AG04450 (cell line): ENCODE measurements at places on chromosomes 12 and 14.

DNA sequence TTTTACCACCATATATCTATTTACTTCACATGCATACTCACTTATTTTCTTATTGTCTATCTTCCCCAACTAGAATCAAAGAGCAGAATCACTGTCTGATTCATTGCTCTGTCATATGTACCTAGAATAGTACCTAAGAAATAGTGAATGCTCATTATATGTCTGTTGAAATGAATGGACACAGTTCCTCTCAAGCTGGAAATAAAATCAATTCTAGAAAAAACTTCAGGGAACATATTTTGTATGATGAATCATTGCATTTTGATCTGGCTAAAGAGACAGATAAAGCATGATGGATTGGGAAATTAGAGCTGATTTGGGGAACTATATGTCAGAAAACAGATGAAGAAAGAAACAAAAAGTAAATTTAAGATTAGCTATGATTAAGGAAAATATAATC is 623.3 kb downstream of the C12orf50 start:
- DNase-seq: no peak

GRCh38 chr12:108770269-108770829 is 39.0 kb upstream of the CORO1C start:
- DNase-seq: no peak

DNA sequence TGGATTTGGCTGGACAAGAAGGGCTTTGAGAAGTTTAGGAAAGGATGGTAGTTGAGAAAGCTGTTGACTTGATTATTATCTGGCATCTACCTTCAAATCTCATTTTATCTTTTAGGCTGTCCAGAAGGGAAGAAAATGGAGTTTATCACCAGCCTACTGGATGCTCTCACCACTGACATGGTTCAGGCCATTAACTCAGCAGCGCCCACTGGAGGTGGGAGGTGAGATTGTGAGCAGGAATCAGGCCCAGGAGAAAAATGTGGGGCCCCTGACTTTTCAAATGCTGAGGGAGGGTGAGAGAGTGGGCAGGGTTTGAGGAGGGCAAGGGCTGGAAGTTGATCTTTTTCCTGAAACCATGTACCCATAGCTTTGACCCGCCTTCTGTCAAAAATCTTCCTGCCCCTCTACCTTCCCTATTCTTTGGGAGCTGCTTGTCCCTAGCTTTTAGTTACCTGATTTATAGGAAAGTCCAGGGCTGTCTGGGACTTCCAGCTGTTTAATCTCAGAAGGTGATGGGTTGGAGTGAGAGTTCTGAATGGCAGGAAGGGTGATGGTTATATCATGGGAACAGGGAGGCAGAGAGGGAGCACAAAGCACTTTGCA is 134.2 kb downstream of the SMOC1 start:
- no peak for DNase-seq

- no peak for DNase-seq
These were observed 141.1 kb downstream of the ALG10 start for GRCh38 chr12:34163443-34163842.

DNA sequence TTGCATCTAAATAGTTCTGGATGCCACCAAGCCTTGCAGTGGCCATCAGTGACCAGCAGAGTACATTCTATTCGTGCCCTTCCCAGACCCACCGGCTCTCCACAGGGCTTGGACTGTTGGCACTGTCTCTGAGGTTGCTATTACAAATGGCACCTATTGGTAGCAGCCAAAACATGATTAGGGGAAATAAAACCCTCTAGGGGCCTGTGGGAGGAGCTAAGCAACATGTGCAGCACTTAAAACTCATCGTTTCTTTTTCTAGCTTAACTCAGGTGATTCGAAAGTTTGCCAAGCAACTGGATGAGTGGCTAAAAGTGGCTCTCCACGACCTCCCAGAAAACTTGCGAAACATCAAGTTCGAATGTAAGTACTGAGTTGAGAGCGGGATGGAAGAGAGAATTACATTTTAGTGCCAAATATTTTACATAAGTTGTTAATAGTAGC is 65.4 kb upstream of the RIC8B start:
- DNase-seq: no peak

DNA sequence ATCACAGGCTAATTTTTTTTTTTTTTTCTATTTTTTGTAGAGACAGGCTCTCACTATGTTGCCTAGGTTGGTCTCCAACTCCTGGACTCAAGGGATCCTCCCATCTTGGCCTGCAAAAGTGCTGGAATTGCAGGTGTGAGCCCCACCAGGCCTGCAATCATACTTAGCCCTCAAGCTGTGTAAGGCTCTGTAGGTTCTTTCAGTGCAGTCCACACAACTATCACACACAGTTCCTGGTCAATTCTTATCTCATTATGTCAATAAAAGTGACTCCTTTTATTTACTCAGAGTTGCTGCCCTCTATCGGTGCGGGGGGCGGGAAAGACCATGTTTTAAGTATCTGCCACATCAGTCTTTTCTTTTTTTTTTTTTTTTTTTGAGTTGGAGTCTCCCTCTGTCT is 29.0 kb downstream of the SLC2A3 start:
- no peak for DNase-seq

DNA sequence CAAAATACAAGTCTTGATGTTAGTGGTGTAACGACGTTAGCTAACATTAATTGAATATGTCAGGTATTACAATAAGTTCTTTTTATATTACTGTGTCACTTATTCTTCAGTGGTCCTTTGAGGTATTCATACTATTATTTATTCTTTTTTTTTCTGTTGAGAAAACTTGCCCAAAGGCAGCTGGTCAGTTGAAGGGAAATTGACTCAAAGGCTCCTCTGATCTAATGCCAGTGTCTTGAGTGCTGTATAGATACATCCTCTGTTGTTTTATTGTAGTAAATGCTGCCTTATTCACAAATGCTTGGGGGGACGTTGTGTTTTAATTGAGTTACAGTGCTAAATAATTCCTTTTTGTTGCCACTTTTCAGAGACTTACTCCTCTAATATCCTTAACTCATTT is 23.0 kb downstream of the SCYL2 start:
- no peak for DNase-seq

DNA sequence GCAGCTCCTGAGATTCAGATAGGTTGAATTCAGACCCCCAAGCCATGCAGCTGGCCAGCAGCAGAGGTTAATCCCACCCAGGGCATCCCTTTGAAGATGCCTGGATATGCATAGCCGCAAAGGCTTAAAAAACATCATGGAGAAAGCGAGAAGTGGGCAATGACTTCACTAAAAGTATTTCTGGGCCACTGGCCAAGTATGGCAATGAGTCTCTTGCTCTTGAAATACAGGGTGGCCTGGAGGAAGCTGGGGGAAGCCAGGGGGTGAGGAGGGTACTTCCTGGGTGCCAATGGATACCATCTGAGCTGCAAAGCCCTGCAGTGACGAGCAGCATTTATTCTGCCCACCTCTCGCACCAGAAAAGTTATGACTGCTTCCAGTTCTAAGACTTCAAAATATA is 539.3 kb upstream of the TBX3 start:
- DNase-seq: peak; percentile 42

DNA sequence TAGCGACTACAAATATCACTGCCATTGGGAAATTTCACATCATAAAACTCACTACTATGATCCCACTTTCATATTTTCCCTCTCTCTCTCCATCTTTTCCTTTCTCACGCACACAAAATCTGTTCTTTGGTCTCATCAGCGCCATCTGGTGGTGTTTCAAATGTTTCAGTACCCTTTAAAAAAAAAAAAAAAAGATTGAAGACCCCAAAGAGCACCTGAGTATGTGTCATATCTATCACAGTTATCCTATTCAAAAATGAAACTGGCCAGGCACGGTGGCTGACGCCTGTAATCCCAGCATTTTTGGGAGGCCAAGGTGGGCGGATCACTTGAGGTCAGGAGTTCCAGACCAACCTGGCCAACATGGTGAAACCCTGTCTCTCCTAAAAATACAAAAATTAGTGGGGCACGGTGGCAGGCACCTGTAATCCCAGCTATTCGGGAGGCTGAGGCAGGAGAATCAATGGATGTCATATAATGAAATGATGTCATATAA is 72.4 kb downstream of the TTC9 start:
- DNase-seq: peak; percentile 7

GRCh38 chr12:75444429-75445136 is 36.0 kb upstream of the GLIPR1 start:
- peak; percentile 7 for DNase-seq

- no peak for DNase-seq
These were observed 154.5 kb upstream of the FKBP4 start for GRCh38 chr12:2640281-2640680.

- no peak for DNase-seq
These were observed 4.3 kb upstream of the FGD4 start for GRCh38 chr12:32395026-32395425.

GRCh38 chr12:95164656-95165055 is 52.6 kb downstream of the FGD6 start:
- no peak for DNase-seq

DNA sequence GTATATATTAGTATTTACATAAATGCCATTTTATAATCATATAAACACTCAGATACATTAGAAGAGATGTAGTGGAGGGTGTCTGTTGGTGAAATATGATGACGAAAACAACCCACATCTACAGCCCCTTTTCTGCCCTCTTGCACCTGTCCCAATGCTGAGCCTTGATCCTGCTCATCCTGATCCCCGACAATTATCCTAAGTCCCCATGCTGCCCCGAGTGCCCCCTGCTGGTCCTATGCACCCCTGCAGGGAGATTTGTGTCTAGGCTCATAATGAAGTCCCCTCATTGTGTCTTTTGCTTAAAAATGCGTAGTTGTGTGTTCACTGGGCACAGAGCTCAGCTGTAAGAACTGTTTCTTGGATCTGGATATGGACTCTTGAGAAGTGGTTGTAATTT is 554.5 kb downstream of the TMEM121 start:
- no peak for DNase-seq

GRCh38 chr12:89073027-89073398 is 279.3 kb downstream of the DUSP6 start:
- peak; percentile 65 for DNase-seq

GRCh38 chr14:59377491-59377890 is 87.7 kb downstream of the GPR135 start:
- no peak for DNase-seq

GRCh38 chr12:129863938-129864337 is 39.9 kb downstream of the TMEM132D start:
- DNase-seq: no peak

DNA sequence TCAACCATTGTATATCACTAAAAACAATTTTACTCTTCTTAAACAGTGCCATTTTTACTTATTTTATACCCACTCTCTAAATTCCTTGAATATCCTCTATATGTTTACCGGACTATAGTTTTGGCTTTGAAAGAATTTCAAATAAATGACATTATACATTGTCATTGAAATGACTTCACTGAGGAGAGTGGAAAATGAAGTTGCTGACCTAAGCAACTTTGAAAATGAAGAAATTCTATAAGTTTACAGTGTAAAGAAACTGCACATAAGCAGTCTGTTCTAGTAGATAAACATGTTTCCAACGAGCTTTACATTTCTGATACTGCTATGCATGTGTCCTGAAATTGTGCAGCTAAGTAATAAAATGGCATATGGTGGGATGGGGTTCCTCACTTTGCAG is 1094.0 kb downstream of the TMEM121 start:
- DNase-seq: no peak

- no peak for DNase-seq
These were observed 556.7 kb upstream of the FBXO33 start for GRCh38 chr14:39988939-39989338.

DNA sequence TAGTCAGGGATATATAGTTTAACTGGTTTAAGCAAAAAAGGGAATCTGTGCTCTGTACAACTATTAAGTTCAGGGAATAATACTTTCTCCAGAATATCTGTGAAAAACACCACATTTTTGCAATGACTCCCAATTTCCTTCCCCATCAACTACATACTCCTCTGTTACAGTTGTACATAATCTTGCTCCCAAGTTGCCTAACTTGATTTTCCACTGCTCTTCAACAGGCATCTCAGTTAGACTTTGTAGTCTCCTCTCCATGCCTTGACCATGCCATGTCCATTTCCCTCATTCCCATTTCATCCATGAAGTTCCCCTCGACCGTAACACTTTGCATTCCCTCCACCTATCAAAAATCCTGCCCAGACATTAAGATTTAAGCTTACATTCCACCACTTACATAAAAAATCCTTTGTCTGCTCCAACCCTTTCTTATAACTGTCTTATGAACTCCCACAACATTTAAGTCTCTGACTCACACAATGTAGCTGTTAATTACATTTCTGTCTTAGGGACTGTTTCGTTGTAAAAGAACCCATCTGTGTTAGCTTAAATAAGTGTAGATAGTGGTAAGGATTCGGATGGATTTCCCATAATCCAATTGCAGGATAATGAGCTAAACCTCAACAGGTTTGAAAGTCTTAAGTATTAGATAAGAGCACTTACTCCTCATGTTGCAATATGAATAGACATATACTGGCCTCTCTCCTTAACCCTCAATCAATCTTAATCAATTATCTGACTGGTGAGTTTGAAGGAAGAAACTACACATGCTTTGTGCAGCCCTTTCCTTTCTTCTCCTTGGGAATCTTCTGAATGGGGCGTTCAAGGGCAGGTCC is 156.5 kb downstream of the PAWR start:
- no peak for DNase-seq

- DNase-seq: no peak
These were observed 40.1 kb upstream of the NEDD1 start for GRCh38 chr12:96866801-96867590.

- no peak for DNase-seq
These were observed 3.1 kb downstream of the NR4A1 start for GRCh38 chr12:52054231-52054832.

GRCh38 chr14:96757456-96757855 is 39.7 kb upstream of the VRK1 start:
- no peak for DNase-seq

- peak; percentile 8 for DNase-seq
These were observed 42.8 kb downstream of the STXBP6 start for GRCh38 chr14:25006961-25007795.

DNA sequence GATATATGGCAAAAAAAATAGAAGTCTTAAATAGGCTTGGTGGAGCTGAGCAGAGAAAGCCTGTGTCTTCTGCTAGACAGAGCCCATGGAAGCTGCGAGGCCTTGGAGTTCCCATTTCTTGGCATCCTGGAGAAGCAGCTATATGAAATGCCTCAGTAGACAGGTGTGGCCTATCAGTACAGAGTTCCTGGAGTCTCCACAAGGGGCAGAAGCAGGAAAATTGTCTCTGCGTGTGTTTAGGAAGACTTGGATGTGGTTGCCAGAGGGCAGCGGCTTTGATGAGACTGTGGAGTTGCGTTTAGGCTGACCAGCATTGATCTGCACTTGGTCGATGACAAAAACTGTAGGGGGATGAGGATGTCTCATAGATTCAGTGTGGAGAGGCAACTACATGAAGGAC is 334.5 kb upstream of the SEL1L start:
- DNase-seq: no peak

GRCh38 chr12:78455991-78456390 is 408.6 kb upstream of the SYT1 start:
- DNase-seq: no peak

DNA sequence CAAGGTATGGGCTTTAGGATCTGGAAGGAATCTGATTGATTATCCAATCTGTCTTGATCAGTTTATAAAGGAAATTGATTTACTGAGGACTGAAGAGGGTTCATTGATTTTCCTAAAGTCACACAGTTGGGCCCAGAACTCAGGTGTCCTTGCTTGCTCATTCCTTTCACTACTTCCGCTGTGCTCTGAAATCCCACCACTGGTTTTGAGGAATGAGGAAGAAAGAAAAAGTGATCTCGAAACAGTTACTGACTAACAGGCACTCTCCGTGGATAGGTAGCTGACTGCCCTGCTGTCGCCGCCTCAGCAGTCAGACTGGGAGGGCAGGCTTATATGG is at the start of gene FITM1:
TSS of gene FITM1 (plus strand) at position 280 of the 337 bp plus-strand sequence. CDS start 905 bp downstream, outside the sequence.
- no peak for DNase-seq
